GF-D8 (cell line): ENCODE measurements at places on chromosomes 1 and 21.

DNA sequence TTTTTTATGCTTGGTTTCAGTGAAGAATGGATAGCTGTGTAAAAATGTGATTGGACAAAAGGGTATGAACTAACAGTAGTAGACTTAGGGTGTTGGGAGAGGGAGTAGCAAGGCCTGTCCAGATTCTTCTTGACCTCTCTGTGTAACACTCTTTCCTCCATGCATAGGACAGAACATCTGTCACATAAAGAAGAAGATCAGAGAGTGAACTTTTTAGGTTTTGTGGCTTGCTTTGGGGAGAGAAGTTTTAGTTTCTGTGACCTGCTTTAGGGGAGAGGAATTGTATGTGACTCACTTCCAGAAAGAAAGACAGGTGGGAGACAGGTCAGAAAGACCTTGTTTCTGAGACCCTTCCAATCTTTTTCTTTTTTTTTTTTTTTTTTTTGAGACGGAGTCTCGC, 27.3 kb upstream of the LRRC52 start:
- DNase-seq = no peak

DNA sequence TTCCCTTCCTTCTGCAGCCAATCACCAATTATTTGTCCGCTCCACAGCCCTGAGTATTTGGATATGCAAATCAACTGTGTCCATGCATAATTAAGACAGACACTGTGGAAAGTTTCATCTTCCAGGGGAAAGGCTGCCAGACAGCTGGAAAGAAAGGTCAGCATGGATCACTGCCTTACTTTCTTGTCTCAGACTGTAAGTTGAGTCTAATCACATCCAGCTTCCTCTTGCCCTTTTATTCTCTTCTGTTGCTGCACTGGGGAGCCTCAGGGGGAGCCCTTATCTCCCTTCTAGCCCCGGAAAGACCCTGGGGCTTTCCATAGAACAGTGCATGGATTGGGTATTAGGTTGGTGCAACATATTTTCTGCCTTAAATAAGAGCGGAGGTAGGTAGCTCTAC, 182.9 kb downstream of the OMA1 start:
- no peak for DNase-seq

- no peak for DNase-seq
These were observed 72.2 kb downstream of the CACHD1 start for GRCh38 chr1:64542118-64542517.

DNA sequence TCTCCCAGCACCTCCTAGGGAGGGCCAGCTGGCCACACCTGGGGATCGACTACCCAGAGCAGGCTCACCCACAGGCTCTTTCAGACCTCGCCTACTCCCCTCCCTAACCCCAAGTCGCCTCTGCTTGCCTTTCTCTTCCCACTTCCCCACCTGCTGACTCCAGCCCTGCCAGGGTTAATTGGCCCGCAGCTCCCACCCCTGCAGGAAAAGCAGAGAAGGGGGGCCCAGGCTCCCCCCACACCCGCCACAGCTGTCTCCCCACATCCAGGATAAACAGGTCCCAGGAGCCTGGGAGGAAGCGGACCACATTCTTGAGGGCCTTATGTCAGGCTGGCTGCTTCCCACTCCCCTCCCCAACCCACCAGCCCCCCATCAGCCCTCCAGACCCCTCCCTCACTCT, 45.0 kb downstream of the TAS1R2 start:
- DNase-seq = no peak

DNA sequence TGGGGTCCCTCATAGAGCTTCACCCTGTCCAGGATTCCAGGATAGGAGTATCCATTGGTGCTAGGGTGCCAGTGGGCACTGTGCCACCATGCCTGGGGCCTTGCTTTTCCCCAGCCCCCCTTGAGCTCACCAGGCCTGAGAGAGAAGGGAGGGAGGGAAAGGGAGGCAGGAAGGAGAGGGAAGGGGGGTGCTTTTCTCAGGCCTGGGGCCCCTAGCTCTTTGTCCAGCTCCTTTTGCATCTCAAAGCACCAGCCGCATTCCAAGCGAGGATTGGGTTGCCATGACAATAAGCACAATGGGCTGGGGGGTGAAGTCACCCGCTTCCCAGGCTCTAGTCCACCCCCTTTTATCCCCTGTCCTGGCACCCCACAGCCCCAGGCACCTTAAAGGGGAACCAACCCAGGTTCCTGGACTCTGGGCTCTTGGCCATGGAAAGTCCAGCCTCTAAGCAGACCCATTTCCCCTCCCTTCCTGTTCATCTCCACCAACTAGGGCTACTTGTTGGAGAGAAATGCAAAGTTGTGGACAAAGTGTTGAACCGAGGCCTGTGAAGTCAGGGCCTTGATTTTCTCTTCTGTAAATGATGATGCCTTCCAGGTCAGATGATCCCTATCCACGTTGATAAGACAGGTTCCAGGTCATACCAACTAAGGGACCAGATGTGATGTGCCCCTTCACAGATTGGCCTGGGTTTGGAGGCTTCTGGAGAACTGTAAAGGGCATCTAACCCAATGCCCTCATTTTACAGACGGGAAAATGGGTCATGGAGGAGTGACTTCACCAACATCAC, 11.4 kb downstream of the THBS3 start:
- DNase-seq = no peak

DNA sequence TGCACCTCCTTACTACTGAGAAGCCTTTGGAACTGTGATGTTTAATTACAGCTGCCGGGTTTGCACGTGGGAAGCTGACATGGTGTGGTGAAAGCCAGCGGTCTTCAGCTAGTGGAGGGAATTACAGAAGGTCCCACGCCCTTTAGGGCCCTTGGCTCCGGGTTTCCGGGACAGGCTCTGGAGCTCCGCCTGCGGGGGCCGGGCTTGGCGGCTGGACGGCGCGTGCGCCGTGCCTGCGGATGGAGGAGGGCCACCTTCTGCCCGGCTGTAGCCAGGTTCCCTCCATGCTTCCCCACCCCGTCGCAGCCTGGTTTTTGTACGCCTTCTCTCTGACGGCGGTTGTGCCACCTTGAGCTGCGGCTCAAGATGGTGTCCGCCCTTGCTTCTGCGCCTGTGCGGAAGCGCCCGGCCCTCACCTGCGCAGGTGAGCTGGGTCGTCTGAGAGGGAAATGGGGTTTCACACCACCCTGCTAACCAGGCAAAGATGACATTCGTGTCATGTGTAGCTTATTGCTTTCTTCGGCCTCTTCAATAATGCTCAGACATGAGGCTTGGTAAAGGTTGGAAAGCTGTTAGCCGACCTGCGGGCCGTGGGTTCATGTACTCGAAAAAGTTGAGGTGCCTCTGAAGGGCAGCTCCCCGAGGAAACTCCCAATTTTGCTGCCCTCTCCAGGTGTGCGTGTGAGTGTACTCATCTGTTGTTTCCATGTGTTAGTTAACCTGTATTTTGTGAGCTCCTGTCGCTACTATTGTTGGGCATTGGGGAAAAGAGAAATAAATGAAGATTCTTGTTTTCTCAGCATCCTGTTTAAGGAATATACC, 36.6 kb upstream of the OPRD1 start:
- DNase-seq = no peak

- no peak for DNase-seq
These were observed 390 bp downstream of the ZFP69B start for GRCh38 chr1:40450495-40451237.

GRCh38 chr1:25616987-25617624, 515 bp downstream of the MAN1C1 start:
- DNase-seq = no peak

DNA sequence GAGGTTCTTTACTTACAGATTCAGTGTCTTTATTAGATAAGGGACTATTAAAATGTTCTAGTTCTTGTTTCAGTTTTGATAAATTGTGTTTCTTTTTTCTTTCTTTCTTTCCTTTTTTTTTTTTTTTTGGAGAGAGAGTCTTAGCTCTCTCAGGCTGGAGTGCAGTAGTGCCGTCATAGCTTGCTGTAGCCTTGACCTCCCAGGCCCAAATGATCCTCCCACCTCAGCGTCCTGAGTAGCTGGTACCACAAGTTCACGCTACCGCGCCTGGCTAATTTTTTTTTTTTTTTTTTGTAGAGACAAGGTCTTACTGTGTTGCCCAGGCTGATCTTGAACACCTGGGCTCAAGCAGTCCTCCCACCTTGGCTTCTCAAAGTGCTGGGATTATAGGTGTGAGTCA, 76.6 kb downstream of the TMEM200B start:
- DNase-seq = no peak

DNA sequence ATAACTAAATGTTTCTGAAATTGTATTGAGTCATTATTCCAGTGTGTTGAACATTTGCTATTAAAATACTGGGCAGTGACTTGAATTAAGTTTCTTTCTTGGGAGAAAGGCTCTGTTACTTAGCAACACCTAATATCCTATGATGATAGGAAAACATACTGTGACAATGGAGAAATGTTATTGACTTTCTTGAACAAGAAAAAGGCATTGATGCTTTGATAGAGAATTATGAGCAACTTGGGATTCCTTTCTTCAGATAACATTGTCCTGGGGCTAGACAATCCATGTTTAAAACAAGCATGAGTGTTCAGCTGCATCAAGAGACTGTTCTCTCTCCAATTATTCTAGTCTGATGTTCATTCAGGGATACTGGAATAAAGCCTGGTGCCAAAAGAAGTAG, 215.9 kb upstream of the L1TD1 start:
- DNase-seq = no peak

DNA sequence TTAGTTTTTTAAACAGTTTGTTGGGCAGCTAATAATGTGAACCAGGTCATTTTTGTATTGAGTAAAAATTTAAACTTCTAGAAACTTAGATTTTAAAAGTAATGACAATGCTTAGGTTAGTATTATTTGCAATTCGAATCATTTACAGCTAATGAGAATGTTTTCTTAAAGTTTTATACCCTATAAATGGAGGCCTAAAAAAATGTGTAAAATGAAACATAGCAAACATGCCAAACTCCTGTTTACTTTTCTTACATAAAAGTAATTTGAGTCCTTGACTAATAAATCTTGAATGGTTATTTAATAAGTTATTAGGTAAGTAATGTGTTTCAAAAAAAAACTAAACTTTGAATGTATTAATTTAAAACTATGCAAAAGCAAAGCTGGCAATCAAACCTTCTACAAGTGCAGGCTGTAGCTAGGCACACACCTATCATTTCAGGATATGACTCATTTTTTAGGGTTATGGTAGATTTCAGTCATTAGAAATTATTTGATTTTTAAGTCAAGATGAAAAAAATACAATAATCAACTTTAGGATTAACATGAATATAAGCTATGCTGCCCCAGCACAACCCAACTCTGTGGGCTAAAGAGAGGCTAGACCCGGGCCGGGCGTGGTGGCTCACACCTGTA, 41.5 kb downstream of the CLSTN1 start:
- DNase-seq = no peak

DNA sequence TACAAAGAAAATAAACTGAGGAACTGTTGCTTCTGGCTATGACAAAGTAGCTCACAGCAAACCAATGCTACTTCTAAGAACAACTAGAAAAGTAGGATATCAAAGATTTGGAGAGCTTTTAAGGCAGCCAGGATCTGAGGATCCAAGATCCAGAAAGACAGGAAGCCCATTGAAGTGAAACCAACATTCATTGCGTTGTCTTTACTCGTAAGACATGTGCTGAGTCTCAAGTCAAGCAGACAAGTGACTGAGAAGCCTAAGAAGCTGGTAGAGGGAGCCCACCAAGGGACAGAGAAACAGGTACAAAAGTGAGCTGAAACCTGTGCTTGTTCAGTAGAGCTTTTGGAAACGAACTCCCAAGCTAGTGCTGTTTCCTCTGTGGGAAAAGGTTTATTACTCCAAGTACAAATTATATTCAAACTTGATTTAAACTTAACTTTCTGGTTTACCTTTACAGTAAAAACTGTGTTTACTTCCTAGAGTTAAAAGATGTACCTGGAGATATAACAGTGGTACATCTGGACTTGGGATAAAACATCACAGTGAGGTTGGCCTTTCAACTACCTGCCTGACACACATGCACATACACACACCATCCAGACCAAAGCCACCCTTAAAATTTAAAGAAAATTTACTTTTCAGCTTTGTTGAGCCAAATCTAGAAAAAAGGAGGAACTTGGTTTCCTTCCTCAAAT, 41.2 kb downstream of the NME7 start:
- DNase-seq = no peak

GRCh38 chr1:228007049-228007800, 427 bp downstream of the WNT3A start:
- no peak for DNase-seq

DNA sequence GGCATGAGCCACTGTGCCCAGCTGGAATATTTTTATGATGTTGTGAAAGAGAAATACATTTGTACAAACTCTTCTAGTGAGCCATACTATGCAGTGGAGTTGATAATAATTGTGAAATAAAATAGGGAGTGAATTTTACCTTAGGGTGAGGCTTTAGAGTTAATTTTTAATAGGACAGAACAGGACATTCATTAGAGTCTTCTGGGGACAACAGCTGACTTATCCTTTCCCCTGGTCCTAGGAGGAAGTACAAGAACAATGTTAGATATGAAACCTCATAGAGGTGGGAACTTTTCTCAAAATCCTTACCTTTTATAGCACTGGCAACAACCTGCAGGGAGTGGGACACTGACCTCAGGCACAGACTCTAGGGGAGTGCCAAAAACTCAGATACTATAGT, 21.9 kb downstream of the HAO2 start:
- no peak for DNase-seq

DNA sequence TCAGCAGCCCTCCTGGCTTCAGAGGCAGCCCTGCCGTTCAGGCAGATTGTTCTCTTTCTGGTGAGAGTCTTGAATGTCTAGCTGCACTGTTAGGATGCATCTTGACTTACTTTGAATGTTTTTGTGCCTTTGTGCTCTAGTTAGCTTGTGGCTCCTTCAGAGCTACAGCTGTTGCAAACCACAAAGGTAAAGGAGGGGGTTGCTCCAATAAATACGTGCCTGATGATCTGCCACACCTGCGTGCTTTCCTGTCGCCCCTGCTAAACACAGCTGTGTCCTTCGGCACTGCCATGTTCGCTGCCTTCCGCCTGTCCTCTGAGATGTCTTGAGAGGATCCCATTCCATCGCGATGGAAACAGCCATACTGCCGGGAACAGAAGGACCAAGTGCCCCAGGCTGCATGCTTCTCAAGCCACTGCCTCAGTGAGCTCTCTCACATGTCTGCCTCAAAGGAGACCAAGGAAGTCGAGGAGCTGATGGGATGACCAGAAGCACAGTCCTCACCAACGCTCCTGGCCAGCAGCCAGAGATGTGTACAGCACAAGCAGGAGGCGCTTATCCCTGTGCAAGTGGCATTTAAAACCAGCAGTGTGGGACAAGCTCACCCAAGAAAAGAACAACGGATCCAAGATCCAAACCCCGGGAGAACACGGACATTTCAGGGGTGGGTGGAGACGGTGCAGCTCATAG, 12.0 kb upstream of the SMIM12 start:
- DNase-seq = no peak

DNA sequence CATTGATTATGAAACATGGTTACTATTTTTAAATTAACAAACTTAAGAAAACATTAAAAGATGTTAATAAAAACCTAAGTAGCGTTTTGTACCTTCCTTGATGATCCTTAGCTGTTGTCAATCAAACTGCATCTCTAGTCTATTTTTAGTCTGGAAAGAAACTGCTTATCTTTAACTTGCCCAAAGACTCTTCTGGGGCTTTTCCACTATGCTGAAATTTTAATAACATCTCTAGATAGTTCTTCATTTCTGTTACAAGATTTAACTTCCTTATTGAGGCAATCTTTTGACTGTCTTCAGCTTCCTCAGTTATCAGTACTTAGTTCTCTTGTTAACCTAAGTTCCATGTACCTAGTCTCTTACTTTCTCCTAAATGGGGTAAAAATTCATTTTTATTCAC, 135.9 kb upstream of the HMCN1 start:
- no peak for DNase-seq
